AG08395 (cell line): ENCODE measurements at places on chromosomes 5 and 9.

GRCh38 chr5:151196556-151197290 lies 27.2 kb downstream of the CCDC69 start:
- DNase-seq, result no peak

DNA sequence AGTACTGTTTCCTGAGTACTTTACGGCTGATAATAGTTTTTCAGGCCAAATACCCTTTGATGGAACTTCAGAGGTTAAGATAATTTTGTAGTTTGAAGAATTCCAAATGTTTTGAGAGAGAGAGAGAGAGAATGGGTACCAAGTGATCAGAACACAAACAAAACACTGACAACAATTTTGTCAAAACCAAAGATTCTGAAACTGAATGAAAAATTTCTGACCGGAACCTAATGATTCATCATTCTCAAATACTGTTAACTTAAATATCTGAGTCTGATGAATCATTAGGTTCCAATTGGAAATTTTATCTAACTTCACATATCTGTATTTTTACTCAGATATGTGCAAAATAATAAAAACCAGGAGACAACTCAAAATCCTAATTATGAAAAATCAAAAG lies 4.0 kb downstream of the LMBRD2 start:
- no peak for DNase-seq

GRCh38 chr5:68780299-68780955 lies 313.4 kb upstream of the SLC30A5 start:
- no peak for DNase-seq

DNA sequence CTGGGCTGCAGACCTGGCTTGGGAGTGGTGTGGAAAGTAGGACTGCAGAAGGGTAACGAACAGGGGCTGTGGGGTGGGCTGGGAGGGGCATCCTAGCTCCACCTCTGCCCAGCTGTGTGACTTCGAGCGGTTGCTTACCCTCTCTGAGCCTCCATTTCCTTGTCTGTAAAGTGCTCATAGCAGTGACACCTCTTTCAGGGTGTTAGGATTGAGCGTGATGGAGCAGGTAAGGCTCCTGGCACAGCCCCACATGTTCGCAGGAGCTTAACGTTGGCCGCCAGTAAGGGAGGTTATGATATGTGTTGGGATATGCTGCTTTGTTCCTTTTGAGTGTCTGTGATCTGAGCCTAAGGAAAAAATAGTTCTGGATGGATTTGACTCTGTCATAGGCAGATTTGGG lies 2.1 kb downstream of the NDST1 start:
- DNase-seq, result no peak

GRCh38 chr5:73682176-73682575 lies 56.2 kb downstream of the ARHGEF28 start:
- DNase-seq, result no peak

DNA sequence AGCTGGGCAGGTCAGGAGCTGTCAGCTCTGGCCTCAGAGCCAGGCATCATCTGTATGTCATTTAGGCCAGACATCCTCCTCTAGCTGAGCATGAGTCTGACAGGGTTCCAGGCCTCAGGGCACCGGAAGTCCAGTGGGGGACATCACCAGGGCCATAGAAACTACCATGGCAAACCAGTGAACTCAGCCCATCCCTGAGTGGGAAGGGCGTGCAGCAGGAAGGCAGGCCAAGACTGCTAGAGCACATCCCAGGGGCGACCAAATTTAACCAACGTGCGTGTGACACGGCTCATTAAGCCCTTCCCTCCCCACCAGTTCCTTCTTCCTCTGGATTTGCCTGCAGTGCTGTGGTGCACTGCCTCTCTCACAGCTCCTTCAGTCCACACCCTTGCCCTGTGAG lies 75.9 kb downstream of the COL27A1 start:
- no peak for DNase-seq

DNA sequence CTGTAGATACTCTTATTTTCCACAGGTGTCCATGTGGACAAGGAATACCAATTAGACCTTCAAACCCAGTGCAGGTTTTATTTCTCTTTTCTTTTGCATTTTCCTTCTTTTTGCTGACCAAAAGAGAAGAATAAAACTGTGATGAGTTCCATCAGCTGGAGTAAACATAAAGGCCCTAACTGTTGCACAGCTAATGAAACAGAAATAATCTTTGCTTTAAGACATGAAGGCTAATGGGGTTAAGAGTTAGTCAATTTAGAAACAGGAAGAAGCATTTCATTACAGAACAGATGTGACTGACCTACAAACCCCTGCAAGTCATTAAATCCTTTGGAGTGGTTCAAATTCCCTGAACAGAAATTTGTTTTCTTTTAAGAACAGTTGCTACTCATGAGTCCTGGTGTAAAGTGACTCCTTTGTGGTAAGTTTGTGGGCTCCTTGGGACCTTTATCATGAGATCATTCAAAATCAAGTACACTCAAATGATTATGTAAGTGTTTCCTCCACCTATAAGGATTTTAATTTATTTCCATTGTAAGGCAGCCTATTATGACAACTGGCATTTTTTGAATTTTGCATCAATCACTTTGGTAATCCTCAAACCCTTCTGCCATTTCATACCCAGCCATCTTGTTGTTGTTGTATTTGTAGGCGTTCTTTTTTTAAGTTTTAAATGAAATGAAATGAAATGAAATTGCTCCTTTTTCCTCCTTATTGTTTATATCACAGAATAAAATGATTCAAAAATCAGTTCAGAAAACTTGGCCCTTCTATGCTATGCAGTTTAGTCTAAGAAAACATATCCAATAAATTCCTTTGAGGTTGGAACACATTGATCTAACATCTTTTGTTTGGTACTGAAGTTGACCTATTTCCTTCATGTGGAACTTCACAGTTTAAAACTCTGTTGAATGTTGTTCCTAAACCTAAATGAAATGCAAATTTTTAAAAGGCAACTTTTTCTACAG lies 1.3 kb downstream of the MINAR2 start:
- no peak for DNase-seq
